Endothelial cell of umbilical vein (primary cell): ENCODE measurements at places on chromosomes 12 and 14. TPM values are rescaled to one million over a fixed set of nuclear protein-coding genes. Genes with fewer than 3 reads are reported as not detected.

- no peak for DNase-seq
These were observed 5.1 kb upstream of the SERPINA6 start for GRCh38 chr14:94328196-94328595.

- no peak for DNase-seq
These were observed 126.1 kb downstream of the PELI2 start for GRCh38 chr14:56244138-56244789.

GRCh38 chr12:32106517-32107358, at the start of gene BICD1:
Gene BICD1 (plus strand): TSS chr12:32106847. CDS start chr12:32107332, 485 bp downstream.
- peak; percentile 92 for DNase-seq

GRCh38 chr14:101347893-101348777, 213.2 kb upstream of the DIO3 start:
- no peak for DNase-seq

- no peak for DNase-seq
These were observed 18.6 kb downstream of the GNS start for GRCh38 chr12:64740646-64741045.

DNA sequence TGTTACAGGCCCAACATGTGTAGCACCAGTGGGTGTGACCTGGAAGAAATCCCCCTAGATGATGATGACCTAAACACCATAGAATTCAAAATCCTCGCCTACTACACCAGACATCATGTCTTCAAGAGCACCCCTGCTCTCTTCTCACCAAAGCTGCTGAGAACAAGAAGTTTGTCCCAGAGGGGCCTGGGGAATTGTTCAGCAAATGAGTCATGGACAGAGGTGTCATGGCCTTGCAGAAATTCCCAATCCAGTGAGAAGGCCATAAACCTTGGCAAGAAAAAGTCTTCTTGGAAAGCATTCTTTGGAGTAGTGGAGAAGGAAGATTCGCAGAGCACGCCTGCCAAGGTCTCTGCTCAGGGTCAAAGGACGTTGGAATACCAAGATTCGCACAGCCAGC, 8.6 kb downstream of the BCL2L14 start:
- DNase-seq: no peak

DNA sequence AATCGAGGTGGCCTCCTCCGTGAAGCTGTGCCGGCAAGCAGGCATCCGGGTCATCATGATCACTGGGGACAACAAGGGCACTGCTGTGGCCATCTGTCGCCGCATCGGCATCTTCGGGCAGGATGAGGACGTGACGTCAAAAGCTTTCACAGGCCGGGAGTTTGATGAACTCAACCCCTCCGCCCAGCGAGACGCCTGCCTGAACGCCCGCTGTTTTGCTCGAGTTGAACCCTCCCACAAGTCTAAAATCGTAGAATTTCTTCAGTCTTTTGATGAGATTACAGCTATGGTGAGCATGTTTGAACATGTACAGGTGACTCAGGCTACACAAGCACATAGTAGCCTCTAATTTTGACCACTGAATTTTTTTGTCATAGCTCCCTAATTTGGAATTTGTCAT, 59.7 kb downstream of the ATP2A2 start:
- DNase-seq: no peak

GRCh38 chr12:82099216-82099615, 259.0 kb downstream of the CCDC59 start:
- no peak for DNase-seq

DNA sequence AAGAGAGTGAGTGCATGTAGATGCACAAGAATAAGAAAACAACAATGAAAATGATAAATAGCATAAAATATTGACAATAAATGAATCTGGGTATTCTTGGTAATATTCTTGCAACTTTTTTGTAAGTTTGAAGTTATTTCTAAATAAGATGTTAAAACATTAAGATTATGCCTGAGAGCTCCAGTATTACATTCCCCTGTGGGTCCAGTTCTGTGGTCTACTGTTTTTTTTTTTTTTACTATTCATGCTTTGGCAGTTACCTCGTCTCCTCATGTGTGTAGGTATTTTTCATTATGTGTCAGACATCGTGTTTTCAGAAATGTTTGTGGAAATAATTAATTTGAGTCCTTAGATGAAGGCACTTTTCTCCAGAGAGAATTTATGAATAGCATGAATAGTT, 386.2 kb downstream of the AACS start:
- DNase-seq: no peak

- peak; percentile 46 for DNase-seq
These were observed 155.4 kb upstream of the NEDD1 start for GRCh38 chr12:96751626-96752025.

DNA sequence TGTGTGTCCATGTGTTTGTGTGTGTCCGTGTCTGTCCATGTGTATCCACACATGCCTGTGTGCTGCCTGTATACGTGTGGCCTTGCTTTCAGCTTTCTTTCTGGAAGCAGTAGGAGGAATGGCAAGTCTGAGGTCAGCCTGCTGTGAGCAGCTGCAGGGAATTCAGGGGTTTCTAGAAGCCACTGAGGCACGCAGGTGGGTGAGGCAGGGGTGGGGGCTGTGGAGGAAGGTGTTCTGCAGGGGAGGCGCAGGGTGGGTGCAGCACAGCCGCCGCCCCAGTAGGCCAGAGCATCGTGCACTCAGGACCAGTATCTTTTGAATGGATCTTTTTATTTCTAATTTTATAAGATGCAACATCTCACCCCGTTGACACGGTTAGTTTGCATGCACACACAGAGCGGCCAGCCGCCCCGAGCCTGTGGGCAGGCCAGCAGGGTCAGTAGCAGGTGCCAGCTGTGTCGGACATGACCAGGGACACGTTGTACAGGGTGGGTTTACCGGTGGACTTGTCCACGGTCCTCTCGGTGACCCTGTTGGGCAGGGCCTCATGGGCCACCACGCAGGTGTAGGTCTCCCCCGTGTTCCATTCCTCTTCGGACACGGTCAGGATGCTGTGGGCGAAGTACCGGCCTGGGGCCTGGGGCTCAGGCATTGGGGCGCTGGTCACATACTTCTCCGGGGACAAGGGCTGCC, 327.7 kb downstream of the TMEM121 start:
- no peak for DNase-seq

- no peak for DNase-seq
These were observed 76.9 kb upstream of the TMEM263 start for GRCh38 chr12:106878804-106879203.

DNA sequence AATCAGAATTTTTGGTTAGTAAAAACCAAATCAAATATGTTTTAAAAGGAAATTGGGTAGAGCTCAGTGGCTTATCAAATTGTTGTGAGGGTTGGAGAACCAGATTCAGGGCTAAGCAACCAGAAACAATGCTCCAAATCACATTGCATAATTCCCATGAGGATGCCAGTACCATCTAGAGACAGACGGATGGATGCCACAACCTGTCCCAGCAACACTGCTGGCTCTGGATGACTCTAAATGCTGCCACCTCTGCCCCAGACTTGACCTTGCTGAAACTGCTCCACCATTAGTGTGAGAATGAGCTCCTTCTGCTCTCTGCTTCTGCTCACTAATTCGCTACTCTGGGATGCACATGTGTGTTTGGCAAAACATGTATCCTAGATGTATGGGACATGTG, 43.9 kb downstream of the FRS2 start:
- no peak for DNase-seq

DNA sequence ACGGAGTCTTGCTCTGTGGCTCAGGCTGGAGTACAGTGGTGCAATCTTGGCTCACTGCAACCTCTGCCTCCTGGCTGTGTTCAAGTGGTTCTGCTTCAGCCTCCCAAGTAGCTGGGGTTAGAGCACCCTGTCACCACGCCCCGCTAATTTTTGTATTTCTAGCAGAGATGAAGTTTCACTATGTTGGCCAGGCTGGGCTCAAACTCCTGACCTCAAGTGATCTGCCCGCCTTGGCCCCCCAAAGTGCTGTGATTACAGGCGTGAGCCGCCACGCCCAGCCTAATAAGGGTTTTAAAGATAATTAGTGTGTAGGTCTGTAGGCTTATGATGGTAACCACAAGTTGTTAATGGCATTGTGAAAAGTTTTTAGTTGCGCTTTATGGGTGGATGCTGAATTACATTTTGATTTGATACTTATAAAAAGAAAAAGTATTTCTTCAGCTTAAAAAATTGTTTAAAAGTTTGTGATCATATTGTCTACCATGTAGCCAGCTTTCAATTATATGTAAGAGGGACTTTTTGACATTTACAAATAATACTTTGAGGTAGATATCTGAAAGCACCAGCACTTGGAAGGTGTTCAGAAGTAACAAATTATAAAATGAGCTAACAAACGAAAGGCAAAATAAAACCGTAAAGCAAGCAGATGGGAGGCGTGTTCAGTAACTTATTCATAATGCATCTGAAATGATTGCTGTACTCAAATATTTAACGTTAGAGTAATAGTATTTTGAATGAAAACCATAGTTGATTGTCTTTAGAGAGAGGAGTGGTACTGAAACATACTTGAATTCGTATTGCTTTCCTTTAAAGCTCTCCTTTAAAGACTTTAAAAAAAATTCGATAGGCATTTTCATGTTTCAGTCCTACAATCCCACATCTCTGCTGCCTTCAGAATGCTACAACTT, 37.1 kb downstream of the MDM2 start:
- no peak for DNase-seq

DNA sequence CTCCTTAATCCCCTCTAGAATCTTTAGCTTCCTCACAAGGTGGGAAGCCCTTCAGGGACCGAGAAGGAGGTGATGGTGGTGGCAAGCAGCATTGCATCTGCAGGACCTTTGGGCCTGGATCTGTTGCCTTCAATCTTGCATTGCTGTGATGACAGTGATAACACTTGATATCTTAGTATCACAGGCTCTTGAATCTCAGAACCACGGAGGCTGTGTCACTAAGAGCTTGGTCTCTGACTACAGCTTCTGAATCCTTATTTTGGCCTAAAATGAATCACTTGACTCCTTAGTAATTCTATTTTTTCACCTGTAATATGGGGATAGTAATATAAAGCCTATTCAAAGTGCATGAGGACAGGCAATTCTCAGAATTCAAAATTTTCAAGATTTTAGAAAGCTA, 8.9 kb upstream of the AMN1 start:
- no peak for DNase-seq

GRCh38 chr12:116159593-116160200, 117.8 kb downstream of the MED13L start:
- no peak for DNase-seq

- no peak for DNase-seq
These were observed 253.4 kb downstream of the PAX9 start for GRCh38 chr14:36915081-36915480.

- peak; percentile 85 for DNase-seq
These were observed 1.3 kb upstream of the TEDC1 start for GRCh38 chr14:105489542-105490266.

- DNase-seq: no peak
These were observed 31.1 kb downstream of the ZFYVE21 start for GRCh38 chr14:103746701-103747100.

DNA sequence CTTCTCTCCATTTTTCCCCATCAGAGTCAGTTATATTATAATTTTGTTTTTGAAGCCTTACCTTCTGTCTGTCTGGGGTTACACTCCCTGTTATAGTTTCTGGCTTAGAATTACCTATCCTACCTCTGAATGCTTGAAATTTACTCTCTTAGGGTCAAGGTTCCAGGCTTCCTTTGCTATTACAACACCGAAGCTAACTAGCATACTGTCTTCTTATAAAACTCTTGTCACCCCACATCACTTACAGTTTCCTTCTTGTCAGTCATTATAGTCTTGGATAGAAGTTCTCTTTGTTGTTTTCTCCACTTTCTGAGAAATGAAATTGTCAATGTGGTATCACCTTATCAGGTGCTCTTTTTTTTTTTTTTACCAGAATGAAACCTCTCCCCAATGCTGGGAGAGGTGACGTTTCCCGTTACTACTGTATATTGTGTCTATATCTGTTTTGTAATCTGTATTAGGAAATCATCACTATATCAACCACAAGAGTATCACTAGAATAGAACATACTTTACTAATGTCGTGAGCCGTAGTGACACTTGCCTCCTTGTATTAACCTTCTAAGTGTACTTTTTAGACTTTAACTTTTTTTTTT, 69.2 kb upstream of the PSMA6 start:
- DNase-seq: no peak

GRCh38 chr12:39586816-39587215, 32.8 kb downstream of the ABCD2 start:
- no peak for DNase-seq

- DNase-seq: no peak
These were observed 159.9 kb downstream of the EGLN3 start for GRCh38 chr14:33790996-33791395.

DNA sequence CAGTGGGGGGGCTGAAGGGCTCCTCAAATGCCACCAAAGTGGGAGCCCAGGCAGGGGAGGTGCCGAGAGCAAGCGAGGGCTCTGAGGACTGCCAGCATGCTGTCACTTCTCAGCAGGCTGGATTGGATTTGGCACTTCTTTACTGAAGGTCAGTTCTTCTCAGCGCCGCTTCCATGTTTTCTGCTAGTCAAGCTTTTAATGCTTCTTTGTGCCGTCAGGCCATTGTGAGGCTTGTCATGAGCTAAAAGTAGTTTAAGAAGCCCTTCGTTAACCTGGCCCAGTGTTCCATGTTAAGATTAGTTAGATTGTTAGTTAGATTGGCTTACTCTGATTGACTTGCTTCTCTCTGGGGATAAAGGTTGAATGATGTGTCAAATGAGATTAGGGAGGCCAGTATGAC, 13.4 kb downstream of the GABARAPL1 start:
- DNase-seq: no peak

GRCh38 chr14:24178399-24179178, 6.7 kb downstream of the REC8 start:
- no peak for DNase-seq

DNA sequence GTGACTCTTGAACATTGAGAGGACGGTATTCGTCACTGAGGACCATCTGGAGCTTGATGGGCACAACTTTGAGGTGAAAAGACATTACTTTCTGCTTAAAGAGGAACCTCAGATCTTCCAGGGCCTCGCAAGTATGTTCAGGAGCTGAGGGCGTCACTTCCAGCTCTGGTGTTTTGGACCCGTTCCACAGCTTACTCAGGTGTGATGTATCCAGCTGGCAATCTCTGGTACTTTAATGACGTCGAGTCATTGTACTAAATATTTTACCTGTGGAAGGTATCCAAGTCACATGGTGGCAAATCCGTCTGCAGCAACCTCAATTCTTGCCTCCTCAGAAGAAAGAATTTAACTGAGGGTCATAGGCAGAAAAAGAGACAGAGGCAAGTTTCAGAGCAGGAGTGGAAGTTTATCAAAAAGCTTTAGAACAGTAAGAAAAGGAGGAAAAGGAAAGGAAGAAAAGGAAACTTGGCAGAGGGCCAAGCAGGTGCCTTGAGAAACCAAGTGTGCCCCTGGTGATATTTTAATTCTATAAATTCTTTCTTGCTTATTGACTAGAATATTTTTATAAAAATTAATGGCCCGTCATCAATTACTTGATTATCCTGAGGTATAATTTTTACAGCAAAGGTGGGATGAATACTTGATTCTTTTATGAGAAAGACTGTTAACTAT, 250.6 kb downstream of the AEBP2 start:
- DNase-seq: no peak

TSPAN19 gene
- polyA plus RNA-seq: not detected in 2 replicates

CLEC4C gene
- polyA plus RNA-seq: not detected in 2 replicates

TPPP2 gene
- not detected in 2 replicates for polyA plus RNA-seq

GLIPR1L1 gene
- not detected in 2 replicates for polyA plus RNA-seq

ALDH1L2 gene
- polyA plus RNA-seq: 1.4 and 1.5 TPM in 2 replicates

HOXC10 gene
- polyA plus RNA-seq: 0.18 TPM in 2 replicates

KRT2 gene
- not detected in 2 replicates for polyA plus RNA-seq

PRKD1 gene
- polyA plus RNA-seq: 3.5 and 3.9 TPM in 2 replicates

PROX2 gene
- 0.01 TPM in 1 of 2 replicates, not detected in the other for polyA plus RNA-seq

AKAP3 gene
- 0.18 and 0.24 TPM in 2 replicates for polyA plus RNA-seq

NPFF gene
- polyA plus RNA-seq: 0.30 TPM in 1 of 2 replicates, not detected in the other
